ENCODE measurements at places on chromosomes 5 and 9.

DNA sequence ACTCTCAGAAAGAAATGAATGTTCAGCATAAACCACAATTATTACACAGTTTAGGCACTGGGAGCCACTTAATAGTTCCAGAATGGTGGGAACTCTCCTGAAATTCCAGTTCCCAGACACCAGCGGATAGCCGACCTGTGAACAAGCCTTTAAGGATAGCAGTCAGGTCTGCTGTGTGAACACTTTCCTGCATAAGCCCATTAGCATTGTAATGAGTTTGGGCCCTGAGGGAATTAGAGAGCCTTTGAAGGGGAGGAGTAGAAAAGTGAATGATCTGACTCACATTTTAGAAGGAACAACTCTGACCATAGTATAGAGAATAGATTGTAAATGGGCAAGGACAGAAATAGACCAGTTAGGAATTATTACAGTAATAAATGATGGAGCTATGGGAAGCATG lies 189.1 kb downstream of the ADGRV1 start:
- DNase-seq, result peak; percentile 73

DNA sequence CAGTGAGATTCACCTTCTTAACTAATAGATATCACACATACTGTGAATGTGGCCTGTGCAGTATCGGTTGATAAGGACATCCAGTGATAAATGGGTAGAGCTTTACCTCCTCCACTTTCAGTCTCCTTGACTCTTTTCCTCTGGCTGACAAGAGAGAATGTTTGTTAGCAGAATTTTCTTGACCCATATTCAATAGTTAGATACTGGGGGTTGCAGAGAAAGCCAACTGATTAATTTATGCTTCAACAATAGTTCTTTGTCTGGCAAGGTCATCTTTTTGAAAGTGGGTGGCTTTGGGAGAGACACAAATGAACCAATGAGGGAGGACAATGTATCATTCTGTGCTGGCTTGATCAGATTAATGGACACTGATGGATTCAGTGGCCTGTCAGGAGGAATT lies 30.3 kb downstream of the TTC23L start:
- no peak for DNase-seq

DNA sequence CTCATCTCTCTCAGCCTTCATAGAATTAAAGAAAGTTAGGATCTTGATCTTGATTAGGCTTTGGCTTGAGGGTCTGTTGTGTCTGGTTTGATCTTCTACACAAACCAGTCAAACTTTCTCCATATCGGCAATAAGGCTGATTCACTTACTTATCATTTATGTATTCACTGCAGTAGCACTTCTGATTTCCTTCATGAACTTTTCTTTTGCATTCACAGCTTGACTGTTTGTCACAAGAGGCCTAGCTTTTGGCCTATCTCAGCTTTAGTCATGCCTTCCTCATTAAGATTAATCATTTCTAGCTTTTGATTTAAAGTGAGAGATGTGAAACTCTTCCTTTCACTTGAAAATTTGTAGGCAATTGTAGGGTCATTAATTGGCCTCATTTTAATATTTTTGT lies 62.8 kb downstream of the SH3RF2 start:
- DNase-seq, result peak; percentile 50

GRCh38 chr5:140131967-140132409 lies 6.3 kb downstream of the IGIP start:
- peak; percentile 95 for DNase-seq

DNA sequence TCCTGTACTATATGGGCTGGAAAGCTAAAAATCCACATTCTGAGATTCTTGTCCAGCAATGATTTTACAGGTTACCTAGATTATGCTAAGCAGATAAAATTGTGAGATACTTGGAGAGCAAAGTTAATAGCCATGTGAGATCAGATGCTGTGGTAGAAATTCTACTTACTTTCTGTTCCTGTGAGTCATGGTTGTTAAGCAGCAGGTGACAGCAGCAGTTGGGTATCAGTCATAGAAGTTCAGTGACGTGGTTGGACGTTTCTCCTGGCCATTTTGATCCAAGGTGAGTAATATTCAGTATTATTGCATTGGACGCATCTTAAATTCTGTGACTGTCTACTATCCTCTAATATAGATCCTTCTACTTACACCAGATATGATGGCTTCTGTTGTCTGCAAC lies 524.5 kb downstream of the TMEM38B start:
- DNase-seq, result peak; percentile 42

DNA sequence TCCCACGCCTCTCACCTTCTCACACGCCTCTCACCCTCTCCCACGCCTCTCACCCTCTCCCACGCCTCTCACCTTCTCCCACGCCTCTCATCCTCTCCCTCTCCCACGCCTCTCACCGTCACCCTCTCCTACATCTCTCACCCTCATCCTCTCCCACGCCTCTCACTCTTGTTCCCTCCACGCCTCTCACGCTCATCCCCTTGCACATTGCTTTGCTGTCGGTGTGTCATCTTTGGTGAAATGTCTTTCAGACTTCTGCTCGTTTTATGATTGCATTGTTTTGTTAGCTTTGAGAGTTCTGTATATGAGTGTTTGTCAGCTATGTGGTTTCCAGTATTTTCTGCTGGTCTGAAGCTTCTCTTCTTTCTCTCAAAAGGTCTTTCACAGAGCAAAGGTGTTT lies 102.7 kb downstream of the EHMT1 start:
- no peak for DNase-seq

- peak; percentile 100 for DNase-seq
These were observed 54.4 kb upstream of the RPL26L1 start for GRCh38 chr5:172904643-172905345.

- no peak for DNase-seq
These were observed 207.8 kb downstream of the SEMA5A start for GRCh38 chr5:9337928-9338595.

DNA sequence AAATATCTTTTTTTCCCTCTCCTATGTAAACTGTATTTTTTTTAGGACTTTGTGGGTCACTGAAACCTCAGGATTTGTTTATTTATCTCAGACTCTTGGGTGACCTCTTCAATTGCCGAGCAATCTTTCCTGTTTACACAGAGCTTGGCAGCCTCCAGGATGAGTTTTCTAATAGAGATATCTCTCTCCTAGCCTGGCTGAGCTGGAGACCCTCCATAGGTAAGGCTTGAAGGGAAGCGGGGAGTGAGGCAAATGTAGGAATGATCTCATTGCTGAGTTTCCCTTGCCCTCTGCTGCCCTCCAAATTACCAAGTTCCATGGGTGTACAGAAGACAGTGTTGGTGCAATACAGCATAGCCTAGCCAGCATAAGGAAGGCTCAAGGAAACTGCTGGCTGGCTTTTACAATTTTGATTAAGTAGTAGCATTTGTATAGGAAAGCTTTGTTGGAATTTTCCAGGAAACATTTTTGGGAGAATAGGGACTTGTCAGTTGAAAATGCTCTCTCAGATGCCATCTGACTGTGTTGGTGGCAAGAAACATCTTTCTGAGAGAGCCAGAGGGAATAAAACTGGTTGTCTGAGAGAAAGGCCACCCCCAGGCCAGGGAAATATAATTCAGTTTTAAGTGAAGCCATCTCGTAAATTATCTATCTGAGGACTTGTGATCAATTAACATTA lies 116.0 kb downstream of the NMUR2 start:
- no peak for DNase-seq

DNA sequence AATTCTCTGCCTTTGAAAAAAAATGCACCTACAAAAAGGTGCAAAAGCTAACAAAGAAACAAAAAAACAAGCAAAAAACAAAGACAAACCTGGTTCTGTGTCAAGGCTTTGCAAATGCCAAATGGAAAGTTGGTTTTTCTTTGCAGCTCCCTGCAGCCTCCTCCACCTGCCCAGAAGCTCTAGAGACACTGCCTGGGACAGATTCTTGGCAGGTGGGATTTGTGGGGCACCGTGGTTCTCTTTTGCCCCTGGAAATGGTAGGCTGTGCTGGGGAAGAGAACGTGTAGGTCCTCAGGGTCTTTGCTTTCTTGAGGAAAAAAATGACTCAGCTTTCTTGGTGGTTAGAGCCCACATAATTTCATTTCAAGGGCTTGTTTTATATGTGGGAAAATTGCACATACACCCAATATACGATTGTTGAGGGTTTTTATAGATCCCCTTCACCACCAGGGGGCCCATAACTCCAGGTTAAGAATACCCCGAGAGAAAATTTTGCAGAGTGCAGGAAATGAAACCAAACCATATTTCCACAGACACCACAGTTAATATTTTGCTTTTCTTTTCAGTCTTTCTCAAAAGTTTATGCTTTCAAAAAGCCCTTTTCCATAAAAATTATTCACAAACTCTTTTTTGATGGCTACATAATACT lies 58.7 kb downstream of the NXNL2 start:
- DNase-seq, result peak; percentile 48

DNA sequence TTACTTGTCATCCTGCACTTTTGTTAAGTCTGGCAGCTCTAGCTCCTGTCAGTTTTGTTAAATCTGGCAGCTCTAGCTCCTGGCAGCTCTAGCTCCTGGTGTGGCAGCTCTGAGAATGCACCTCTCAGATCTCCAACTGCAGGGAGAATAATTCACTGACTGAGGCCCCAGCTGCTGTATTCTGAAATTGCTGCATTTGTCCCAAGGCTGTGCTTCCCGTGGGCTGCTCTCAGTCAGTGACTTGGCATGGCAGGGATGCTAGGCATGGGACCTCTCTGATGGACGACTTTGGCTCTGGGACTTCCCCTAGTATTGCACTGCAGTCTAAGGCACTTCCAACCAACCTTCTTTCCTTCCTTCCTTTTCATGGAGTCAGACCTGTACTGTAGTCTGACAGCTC lies 475.7 kb downstream of the CCDC171 start:
- DNase-seq, result peak; percentile 66

All from kidney tubule cell (primary cell).